Endothelial cell of umbilical vein (primary cell): ENCODE measurements at places on chromosomes 1 and 21.

DNA sequence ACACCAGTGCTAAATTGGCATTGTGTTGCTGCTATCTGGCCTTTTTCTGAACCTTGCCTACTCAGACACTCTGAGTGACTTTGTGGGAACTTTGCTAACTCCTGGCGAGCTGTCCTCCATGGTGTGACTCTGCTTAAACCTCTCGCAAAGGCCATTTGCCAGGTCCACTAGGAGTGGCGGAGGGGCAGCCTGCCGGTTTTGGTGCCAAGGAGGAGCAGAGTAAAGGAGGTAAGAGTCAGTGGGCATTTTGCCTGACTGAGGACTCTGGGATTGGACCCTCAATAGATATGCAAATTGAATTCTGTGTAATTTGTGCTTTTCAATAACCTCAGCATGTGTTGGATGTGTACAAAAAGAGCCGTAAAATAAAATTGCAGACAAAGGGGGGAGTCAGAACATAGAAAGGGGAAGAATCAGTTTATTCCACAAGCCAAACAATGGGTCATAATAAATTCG lies 386.6 kb upstream of the NFIA start:
- no peak for DNase-seq

GRCh38 chr1:92495392-92496063 lies 8.8 kb upstream of the GFI1 start:
- no peak for DNase-seq

- peak; percentile 12 for DNase-seq
Observed at GRCh38 chr1:152870831-152871730, 7.0 kb upstream of the SMCP start.

GRCh38 chr1:182292193-182292741 lies 99.3 kb downstream of the GLUL start:
- DNase-seq, result no peak

DNA sequence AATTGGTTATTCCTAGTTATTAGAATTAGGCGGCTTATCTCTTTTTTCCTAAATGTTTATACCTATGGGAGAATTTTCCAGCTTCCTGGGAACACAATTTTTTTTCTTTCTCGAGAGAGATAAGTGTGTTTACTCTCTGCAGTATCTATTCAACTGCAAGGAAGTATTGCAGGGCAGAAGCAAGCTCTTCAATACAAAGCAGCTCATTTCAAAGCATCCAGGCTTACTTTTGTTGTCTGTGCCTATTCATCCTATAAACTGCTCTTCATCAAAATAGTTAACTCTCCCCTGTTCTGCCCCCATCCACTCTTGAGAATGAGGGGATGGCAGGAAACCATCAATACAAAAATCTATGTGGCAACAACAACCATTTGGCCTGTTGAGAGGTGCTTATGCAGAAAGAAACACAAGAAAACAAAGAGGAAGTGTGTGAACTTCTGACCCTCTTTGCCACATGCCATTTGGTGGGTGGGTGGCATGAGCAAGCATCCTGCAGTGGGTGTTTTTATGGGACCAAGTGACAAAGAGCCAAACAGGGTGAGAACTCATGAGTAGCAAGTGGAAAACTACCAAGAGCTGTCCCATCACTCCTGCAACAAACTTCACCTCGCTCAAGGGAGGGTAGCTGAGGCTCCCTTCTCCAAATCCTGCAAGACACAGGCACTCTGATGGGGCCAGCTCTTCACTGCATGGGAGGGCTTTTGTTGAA lies 50.6 kb upstream of the MRPS6 start:
- no peak for DNase-seq

GRCh38 chr1:224168859-224169380 lies 14.1 kb upstream of the DEGS1 start:
- peak; percentile 94 for DNase-seq

DNA sequence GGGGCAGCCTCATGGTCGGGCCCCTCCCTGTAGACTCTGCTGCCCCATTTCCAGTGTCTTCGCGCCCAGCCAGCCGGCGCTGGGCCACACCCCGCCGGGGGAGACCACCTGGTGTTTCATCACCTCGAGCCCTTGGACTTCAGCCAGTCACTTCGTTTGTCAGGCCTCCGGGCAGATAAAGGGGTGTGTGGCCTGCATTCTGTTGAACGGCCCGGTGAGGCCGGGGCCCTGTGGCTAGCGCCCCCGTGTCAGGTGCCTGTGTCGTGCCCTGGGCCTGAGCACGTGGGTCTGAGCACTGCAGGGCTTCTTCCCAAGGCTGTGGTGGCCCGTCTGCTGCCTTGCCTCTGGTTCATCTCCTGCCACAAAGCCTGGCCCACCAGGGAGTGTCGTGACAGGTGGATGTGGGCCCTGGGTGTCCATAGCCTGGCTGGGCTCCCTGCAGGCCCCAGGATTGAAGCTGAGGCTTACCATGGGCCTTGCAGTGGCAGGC lies 65.2 kb upstream of the DIP2A start:
- no peak for DNase-seq

GRCh38 chr1:193036337-193037047 lies 22.7 kb downstream of the UCHL5 start:
- no peak for DNase-seq

GRCh38 chr1:156418416-156419070 lies 49.5 kb downstream of the RHBG start:
- no peak for DNase-seq

DNA sequence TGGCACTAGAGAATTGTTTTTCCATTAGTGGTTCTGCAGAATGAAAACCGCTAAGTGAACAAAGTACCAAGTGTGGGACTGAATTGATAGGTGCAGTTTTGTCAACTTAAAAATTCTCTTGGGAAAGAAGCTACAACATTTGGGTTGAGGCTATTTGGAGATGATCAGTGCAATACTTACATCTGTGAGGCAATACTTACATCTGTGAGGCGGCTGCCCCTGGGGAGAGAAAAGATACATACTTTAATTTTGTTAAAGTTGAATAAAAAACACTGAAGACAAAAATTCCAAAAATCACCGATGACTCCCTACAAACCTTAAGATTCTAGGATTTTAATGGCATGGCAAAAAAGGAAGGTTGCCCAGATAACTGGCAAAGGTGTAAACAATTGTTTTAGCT lies 1.7 kb downstream of the CFAP410 start:
- no peak for DNase-seq

DNA sequence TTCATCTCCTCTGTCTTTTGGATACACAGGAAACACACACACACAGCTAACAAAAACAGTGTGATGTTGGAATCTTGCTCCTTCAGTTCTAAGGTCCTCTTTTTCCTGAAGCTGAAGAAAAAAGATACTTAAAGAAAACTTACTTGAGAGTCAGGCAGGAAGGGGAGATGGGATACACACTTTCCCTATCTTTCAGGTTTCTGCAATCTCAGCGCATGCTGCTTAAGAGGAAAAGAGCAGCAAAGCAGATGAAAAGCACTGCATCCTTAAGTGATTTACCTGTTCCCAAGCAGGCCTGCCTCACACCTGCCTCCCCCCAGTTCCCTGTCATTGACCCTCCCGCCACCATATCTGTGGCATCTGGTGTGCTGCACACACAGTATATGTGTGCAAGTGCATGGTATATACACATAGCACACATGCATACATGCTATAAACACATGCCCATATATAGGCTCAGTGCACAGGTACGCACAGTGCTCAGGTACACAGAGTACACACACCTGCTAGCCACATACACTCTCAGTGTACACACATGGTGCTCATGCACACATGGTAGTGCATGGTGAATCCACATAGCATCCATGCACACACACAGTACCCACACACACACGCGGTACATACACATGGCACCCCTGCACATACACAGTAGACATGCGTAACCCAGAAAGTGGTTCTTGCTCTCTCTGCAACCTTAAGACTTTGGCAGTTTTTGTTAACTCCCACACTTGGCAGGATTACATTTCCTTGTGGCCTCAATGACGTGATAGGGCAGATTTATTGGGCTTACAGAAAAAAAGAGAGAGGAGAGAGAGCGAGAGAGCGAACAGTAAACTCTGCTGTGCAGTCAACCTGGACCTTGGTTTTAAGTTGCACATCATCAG lies 166.9 kb downstream of the TOMM20 start:
- DNase-seq, result peak; percentile 68

DNA sequence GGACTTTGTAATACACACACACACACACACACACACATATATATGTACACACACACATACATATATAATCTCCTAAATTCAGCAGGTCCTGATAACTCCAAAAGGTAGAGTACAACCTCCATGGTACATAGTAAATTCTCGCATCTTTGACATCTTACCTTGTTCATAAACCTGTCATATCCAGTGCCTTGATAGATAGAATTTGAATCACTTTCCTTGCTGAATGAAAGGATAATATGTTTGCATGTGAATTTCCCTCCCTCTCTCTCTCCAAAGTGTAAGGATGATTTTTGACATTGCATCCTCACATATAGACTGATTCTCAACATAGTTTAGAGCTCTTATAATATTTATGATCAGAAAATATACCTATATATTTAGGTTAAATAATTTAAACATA lies 567.1 kb upstream of the ADGRL2 start:
- DNase-seq, result no peak

GRCh38 chr1:52032785-52033131 lies 852 bp downstream of the KTI12 start:
- peak; percentile 57 for DNase-seq

DNA sequence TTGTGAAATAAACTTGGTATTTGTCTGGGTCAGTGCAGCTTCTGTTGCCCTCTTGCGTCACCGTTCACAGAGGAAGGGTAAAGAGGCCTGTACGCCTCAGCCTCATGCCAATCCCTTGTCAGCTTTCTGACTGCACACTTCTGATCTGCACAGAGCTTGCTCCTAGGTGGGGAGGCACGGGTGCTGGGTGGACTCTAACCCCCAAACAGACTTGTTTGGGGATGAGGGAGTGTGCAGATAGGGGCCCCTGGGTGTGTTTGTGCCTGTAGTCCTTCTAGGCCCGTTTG lies 803 bp upstream of the B4GALT2 start:
- no peak for DNase-seq

- DNase-seq, result no peak
Observed at GRCh38 chr1:110056285-110056683, 14.2 kb downstream of the ALX3 start.

- no peak for DNase-seq
Observed at GRCh38 chr21:34252751-34253150, 111.1 kb upstream of the KCNE2 start.

DNA sequence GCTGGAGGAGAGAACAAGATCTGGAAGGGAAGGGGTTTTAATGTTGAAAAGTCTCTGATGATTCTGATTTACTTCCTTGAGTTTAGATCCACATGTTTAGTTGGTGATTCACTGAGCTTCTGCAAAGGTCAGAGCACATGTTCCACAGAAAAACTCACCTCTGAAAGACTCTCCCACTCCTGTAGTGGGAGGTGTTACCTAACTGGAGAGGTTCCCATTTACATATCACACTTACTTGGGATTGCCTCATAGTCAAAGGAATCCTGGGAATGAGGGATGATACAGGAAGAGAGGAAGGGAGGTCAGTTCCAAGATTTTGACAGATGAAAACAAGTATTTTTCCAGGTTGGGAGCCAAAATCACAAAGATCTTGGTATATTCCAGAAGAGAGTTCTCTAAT lies 2.7 kb upstream of the NTNG1 start:
- no peak for DNase-seq

- no peak for DNase-seq
Observed at GRCh38 chr1:177301425-177302124, 130.8 kb downstream of the BRINP2 start.

GRCh38 chr1:205492201-205492667 lies 12.2 kb upstream of the CDK18 start:
- no peak for DNase-seq

DNA sequence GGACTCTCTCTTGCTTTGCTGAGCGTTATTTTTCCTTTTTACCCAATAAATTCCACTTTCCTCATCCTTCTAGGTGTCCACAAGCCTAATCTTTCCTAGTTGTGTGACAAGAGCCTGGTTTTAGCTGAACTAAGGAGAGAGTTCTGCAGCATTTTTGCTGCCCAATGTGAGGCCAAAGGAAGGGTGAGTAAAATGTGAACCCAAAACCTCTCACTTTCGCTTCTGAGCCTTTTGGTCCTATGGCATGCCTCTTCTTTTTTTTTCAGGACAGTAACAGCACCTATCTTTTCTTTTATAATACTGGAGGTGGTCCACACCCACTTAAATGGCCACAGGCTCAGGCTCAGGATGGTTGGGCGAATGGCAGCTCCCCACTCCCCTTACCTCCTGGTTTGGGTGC lies 111.1 kb downstream of the COP1 start:
- no peak for DNase-seq

GRCh38 chr1:17569200-17570139 lies 30.0 kb downstream of the ARHGEF10L start:
- no peak for DNase-seq

DNA sequence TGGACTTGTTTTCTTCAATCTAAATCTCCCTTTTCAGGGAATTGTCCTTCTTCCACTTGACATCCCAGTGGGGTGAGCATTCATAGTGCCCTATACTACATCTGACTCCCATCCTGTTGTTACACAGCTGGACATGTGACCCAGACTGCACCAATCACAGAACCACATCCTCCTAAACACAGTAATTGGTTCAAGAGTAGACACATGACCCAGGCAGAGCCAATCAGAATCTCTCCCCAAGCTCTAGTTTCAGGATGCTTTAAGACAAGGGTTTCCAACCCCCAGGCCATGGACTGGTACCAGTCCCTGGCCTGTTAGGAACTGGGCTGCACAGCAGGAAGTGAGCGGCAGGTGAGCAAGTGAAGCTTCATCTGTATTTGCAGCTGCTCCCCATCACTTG lies 5.6 kb upstream of the DDOST start:
- peak; percentile 11 for DNase-seq

DNA sequence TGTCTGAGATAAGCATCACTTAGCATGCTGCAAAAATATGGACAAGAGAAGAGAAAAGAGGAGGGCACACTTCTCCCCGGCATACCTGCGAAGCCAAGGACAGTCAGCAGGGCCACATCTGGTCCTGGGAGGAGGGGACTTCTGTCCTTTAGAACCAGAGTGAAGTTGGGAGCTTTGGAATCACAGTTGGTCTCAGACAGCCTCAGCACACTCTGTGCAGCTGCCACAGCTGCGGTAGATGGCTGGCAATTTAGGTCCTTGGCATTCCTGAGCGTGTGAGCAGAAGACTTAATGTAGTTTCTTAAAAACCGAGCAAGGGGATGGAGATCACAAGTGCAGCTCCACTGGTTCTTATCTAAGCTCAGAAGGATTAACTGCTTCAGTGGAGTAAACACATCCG lies 32.3 kb downstream of the LRRC53 start:
- no peak for DNase-seq

- no peak for DNase-seq
Observed at GRCh38 chr1:227756172-227756959, 21.1 kb downstream of the SNAP47 start.
